Activated CD4-positive, alpha-beta memory T cell treated with anti-CD3 and anti-CD28 coated beads for 36 hours (primary cell): ENCODE measurements at places on chromosomes 1 and 21.

DNA sequence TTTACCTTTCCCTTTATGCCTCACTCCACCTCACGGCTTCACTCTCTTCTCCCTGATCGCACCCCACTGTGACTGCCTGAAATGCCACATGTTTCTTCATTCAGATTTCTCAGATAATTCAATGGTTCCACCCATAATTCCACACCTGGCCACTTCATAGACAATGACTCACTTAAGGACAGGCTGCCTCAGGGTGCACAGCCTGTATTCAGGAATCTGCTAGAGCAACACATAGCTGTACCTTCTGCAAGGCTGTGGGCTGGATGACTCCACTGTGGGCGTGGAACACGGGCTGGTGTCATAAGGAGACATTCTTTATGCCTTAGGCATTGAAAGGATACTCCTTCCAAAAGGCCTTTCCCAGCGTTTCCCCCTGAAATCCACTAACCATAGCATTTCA lies 36.1 kb downstream of the L1TD1 start:
- DNase-seq: no peak

DNA sequence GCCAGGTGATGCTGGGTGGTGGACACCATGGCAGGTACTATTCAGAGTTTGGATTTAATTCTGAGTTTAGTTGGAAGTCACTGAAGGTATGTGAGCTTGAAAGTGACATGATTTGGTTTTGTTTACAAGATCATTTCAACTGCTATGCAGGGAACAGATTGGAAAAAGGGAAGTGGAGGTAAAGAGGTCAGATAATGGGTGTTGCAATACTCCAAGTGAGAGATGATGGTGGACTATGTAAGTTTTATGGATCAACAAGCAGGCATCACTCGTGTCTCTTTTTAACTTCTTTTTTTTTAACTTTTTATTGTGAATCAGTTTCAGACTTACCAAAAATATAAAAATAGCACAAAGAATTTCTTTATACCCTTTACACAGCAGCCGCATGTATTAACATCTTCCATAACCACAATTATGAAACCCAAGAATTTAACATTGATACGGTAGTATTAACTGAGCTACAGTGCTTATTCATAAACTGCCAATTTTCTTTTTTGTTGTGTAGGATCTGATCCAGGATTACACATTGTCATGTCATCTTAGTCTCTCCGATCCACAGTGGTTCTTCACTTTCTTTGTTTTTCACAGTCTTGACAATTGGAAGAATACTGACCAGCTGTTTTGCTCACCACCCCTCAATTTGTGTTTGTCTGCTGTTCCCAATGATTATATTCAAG lies 24.9 kb upstream of the NHLH2 start:
- no peak for DNase-seq

- DNase-seq: peak; percentile 66
Observed at GRCh38 chr21:34526618-34527290, 14.7 kb upstream of the KCNE1 start.

GRCh38 chr1:185672719-185673360 lies 61.4 kb upstream of the HMCN1 start:
- no peak for DNase-seq

GRCh38 chr1:4932311-4933030 lies 278.1 kb downstream of the AJAP1 start:
- DNase-seq: no peak

DNA sequence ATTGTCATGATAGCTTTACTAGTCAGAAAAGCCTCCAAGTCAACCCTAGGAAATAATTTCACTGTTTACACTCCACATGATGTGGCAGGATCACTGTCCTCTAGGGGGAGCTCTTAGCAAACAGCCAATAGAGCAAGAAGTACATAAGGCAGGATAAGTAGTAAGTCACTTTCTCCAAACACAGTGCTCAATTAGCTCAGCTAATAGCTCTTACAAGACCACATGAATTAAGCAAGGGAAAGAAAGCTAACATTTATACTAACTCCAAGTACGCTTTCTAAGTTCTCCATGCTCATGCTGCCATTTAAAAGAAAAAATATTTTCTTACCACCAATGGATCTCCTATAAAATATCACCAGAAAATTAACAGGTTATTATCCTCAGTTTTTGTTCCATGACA lies 66.9 kb upstream of the LRIF1 start:
- peak; percentile 53 for DNase-seq

DNA sequence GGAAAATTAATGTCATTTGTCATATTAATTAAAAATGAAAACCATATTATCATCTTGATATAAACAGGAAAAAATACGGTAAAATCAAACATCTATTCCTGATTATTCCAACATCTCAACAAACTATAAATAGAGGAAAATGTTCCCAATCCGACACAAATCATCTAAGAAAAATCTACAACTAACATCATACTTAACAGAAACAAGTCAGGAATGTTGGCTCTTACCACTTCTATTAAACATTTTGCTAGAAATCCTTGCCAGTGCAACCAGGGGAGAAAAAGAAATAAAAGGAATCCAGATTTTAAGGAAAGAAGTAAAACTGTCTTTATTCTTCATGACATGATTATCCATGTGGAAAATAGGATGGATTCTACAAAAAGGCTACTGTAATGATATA lies 77.0 kb upstream of the IRF2BP2 start:
- DNase-seq: no peak

DNA sequence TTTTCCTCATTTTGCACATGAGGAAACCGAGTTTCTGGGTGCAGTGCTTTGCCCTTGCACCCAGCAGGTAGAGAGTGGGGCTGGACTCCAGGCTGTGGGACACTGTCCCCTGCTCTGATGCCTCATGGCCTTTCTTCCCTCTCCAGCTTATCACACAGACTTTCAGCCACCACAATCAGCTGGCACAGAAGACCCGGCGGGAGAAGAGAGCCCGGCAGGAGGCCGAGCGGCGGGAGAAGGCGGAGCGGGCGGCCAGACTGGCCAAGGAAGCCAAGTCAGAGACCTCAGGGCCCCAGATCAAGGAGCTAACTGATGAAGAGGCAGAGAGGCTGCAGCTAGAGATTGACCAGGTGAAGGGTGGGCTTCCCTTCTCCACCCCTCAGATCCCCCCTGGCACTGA lies 19.0 kb downstream of the KDF1 start:
- DNase-seq: no peak

GRCh38 chr1:36740446-36740845 lies 257.7 kb upstream of the CSF3R start:
- DNase-seq: no peak

DNA sequence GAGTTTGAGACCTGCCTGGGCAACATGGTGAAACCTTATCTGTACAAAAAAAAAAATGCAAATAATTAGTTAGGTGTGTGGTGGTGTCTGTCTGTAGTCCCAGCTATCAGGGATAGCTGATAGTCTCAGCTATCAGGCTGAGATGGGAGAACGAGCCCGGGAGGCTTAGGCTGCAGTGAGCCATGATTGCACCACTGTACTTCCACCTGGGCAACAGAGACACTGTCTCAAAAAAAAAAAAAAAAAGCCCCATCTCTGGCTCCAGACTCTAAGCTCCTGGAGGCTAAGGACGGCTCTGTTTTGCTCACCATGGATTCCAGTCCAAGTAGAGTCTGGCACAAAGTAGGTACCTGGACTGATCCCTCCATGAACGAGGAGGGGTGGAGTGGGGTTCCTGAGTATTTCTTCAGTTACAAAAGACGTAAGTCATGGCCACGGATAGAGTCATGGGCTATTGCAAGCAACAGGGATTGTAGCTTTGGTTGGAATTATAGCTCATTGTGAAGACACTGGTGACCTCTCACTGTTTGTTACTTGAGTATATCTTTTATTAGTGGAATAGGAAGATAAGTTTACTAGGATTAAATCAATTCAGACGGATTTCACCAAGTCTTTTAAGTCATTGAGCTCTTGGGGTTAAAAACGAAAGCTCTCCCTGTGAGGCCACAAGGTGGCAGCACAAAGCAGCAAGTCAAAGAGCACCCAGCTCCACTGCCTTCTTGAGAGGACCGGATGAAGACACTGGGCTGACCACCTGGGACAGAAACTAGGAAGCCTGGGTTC lies 35.6 kb upstream of the TMEM61 start:
- peak; percentile 79 for DNase-seq

DNA sequence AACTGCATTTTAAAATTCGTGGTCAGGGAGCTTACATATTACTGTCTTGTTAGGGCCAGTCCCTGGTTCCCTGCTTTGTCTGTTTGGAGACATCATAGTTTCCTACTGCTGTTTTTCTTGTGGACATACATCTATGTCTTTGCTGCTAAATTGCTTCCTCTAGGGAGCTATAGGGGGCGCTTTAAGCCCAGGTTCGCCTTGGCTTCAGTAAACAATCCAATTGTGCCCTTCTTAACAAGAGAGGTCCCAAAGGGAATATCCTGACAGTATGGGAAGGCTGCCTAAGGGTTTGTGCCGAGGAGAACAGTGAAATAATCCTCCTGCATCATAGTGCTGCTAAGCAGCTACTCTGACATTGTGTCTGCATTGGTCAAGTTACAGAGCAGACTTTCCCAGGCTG lies 112.5 kb downstream of the USH2A start:
- DNase-seq: no peak

GRCh38 chr1:229258757-229259060 lies 12.2 kb upstream of the RAB4A start:
- no peak for DNase-seq

DNA sequence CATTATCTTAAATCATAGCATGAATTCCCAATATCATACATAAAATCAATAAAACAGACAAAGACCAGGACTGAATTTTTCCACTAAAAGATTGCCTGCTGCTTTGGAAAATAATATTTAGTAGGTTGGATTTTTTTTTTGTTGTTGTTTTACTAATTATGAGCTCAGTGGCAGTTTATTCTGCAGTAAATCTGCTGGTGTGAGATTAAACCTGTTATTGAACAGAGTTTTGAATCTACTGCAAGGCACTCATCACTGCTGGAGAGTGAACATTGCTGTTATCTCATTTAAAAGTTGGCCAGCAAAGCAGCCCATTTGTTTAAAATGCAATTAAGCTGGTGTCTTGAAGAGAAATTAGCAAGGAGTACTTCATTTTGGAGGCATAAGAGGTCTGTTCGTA lies 986.1 kb downstream of the ADGRL2 start:
- DNase-seq: no peak

GRCh38 chr1:9886092-9886742 lies 23.9 kb downstream of the CTNNBIP1 start:
- no peak for DNase-seq

DNA sequence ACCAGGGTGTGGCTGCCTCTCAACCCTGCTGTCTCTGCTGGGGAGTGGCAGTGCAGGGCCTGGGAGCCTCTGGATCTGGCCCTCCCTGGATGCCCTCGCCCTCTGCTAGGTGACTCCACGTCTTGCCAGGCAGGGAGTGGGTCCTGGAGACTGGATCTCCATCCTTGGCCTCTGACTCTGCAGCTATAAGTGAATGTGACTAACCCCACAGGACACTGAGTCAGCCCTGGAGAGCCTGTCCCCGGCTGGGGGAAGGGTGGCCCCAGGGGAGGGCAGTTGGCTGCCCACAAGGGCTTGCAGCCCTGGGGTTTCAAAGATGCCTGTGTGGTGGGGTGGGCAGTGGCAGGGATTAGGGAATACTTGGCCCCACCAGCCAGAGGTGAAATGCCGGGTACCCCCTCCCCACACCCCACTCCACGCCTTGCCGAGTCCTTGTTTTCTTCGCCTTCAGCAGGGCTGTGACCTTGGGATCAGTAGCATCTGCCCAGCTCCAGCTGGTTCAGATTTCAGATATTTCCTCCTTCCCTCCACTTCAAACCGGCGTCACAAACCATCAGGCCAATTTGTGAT lies 1.9 kb upstream of the MYBPH start:
- no peak for DNase-seq

DNA sequence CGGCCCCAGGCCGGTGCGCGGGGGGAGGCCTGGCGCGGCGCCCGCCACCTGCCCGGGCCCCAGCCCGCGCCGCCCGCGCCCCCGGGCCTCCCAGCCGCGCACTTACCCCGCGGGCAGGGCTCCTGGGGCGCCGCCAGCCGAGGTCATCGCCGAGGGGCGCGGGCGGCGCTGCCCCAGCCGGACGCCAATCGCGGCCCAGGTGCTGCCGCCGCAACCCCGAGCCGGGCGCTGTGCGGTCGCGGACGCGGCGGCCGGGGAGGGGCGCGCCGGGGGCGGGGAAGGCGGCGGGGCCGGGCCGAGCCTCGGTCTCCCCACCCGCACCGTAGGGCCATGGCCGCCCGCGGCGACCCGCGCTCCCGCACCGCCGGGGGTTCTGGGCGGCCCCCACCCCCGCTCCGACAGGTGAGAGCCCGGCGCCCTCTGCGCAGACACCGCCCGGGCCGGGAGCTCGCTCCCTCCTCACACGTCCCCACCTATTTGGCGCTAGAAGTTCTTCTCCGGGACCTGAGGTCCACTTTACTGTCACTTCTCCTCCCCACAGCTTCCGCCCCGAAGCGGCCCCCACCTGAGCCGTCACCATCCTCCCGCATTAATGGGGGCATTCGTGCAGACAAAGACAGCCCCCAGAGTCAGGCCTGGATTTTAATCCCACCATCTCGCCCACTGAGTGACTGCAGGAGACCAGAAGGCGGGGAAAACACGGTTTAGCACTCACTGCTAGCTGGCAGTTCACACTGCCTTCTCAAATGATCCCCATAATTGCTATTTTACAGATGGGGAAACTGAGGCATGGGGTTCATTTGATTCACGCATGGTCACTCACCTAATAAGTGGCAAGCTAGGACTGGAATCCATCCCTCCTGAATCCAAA lies at the start of gene TTC39A:
TSS of gene TTC39A (minus strand) at position 232 of the 871 bp plus-strand sequence. CDS start at position 147, 85 bp downstream.
- DNase-seq: no peak

DNA sequence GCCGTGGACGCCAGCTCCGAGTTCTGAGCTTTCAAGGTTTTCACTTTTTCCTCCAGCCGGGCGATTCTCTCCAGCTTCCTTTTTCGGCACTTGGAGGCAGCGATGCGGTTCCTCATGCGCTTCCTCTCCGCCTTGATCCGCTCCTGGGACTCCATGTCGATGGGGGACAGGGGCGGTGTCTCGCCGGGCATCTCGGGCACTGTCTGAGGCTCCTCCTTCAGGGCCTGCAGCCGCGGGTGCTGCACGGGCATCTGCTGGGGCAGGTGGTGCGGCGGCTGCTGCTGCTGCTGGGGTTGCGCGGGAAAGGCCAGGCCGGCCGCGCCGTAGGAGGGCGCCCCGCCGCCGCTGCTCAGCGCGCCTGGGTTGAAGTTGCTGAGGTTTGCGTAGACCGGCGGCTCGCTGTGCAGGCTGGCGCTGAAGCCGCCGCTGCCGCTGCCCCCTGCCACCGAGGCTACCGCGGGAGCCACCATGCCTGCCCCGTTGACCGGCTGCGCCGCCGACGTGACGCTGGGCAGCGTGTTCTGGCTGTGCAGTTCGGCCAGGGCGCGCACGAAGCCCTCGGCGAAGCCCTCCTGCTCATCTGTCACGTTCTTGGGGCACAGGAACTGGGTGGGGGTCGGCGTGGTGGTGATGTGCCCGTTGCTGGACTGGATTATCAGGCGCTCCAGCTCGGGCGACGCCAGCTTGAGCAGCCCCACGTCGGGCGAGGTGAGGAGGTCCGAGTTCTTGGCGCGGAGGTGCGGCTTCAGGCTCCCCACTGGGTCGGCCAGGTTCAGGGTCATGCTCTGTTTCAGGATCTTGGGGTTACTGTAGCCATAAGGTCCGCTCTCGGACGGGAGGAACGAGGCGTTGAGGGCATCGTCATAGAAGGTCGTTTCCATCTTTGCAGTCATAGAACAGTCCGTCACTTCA lies 1.4 kb downstream of the JUN start:
- peak; percentile 78 for DNase-seq
